ENCODE measurements at places on chromosomes 3 and 15. TPM values are rescaled to one million over a fixed set of nuclear protein-coding genes. Genes with fewer than 3 reads are reported as not detected.

The PLCH1 gene
- not detected for polyA plus RNA-seq

The GPR176 gene
- 0.46 TPM for polyA plus RNA-seq

The CEP152 gene
- 8.4 TPM for polyA plus RNA-seq

The TRAT1 gene
- 4.3 TPM for polyA plus RNA-seq

The GOLGA8Q gene
- 0.23 TPM for polyA plus RNA-seq

The XCR1 gene
- not detected for polyA plus RNA-seq

The PDCD10 gene
- 89.0 TPM for polyA plus RNA-seq

The DNAH12 gene
- polyA plus RNA-seq: not detected

All from IgD-negative memory B cell (primary cell).